ENCODE measurements at places on chromosomes 4 and X.
A peak's percentile ranks its signal among the peaks of the same experiment; 100 is the strongest.

- peak; percentile 40 for DNase-seq
Observed at GRCh38 chr4:140359562-140360427, 13.7 kb upstream of the SCOC start.

DNA sequence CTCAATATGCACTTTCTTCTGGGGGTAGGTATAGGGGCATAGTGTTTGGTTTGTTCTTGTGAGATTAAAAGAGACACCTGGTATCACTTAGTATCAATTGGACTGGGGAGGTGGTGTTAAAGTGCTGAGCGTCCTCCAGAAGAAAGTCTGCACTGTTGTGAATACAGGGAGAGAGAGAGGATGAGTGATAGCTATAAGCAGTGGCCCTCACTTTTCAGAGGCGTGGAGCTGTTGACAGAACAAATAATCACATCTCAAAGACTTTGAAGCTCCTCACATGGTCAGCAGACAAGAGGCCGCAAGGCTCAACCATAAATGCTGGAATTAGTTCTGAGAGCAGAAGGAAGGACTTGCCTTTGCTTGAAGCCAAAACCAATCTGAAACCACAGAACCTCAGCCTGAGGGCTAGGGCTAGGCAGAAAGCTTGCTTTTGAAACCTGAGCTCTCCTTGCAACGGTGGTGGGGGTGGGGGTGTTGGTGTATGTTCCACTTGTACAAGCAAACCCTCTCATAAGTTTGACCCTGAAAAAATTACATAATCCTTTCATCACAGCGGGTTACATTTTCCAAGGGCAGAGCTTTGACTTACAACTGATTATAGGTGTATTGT is 123.2 kb upstream of the SCML1 start:
- peak; percentile 24 for DNase-seq

DNA sequence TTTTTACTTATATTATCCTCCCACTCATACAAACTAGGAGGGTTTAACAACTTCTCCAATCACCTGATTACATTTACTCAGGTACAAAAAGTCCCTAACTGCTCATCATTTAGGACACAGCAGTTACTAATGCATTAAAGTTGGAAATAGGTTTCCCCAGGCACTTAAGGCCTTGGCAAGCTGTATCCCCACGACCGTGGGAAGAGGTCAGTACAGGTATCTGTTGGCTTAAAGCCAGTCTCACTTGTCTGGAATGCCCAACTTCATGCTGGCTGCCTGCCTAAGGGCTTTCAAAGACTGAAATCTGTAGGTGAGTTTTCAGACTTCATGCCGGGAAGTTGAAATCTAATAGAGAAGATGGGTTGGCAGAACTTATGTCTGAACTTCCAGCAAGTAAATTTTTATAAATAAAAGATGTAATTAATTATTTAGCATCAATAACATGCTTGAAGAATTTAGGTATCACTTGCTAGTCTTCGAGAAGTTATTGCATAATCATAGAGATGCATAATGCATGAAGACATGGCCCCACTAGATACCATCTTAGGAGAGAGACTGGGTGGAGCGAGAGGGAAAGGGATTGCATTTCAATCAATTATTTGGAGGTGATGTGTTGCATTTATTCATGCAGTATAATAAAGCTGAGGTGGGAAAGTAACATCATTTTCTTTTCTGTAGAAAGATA is 54.2 kb downstream of the SCD5 start:
- DNase-seq, result no peak

GRCh38 chr4:98150092-98150761 is 7.0 kb upstream of the STPG2 start:
- DNase-seq, result no peak

- DNase-seq, result no peak
Observed at GRCh38 chrX:14902537-14902936, 29.3 kb downstream of the MOSPD2 start.

GRCh38 chrX:23797371-23798128 is 14.6 kb downstream of the SAT1 start:
- no peak for DNase-seq

GRCh38 chr4:113481820-113482219 is 279.7 kb downstream of the CAMK2D start:
- DNase-seq, result no peak

GRCh38 chr4:118410138-118410537 is 57.3 kb upstream of the PRSS12 start:
- DNase-seq, result no peak

- no peak for DNase-seq
Observed at GRCh38 chr4:78592088-78592783, 40.7 kb downstream of the ANXA3 start.

GRCh38 chrX:101206471-101206870 is 13.1 kb upstream of the DRP2 start:
- DNase-seq, result no peak

- DNase-seq, result no peak
Observed at GRCh38 chr4:177349191-177349590, 39.5 kb downstream of the NEIL3 start.

DNA sequence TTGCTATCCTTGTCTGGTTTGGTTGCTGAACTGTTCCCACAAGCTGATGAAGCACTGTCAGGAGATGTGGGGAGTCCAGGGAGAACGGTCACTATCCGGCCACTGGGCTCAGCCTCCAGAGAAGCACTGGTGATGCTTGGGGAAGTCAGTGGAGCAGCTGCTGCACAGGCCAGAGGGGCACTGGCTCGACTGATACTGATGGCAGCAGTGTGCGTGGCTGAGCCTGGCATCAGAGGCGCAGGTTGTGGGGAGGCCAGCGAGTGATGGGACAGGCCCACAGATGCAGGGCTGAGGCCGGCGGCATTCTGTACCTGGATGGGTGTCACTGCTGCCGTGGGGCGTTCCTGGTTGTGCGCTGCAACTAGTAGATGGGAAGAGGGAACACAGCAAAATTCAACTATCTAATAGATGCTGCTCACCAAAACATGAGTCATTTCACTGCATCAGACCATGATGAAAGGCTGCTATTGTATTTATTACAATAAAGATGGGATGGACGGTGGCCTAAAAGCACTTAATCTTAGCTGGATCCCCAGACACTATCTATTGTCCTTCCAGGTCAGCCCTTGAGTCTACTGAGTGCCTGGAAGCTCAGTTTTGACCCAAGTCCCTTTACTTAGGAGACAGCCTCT is 106.3 kb upstream of the CBR4 start:
- DNase-seq, result no peak

DNA sequence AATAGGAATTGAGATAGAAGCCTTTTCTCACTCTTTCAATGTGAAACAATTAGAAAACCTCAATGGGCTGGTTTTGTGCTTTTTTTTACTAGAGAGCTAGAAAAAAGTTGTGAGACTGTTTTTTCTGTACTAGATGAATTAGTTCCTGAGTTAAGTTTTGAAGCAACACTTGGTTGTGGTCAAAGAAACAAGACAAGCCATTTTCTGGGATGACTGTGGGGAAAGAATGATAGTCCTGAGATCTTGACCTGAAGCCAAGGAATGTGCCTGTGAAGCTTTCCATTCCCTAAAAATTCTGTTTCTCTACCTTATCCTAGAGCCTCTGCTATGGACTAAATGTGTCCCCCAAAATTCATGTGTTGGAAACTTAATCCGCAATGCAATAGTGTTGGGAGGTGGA is 157.8 kb upstream of the TLL1 start:
- DNase-seq, result no peak

GRCh38 chr4:103645991-103646390 is 73.8 kb downstream of the TACR3 start:
- no peak for DNase-seq

DNA sequence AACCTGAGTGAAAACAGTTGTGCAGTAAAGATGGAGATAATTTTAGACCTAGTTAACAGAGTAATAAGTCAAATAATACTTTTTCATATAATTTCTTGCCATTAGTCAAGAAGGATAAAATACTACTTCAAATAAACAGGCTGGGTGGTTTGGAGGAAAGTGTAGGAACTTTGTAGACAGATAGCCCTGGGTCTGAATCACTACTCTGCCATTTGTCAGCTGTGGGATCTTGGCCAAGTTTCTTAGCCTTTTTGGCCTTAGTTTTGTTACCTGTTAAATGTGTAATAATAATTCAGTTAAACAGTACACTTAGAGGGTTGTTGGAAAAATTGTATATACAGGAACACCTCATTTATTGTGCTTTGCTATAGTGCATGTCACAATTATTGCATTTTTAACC is 163.7 kb downstream of the NPNT start:
- DNase-seq, result no peak

- DNase-seq, result no peak
Observed at GRCh38 chr4:48299560-48299959, 29.9 kb upstream of the TEC start.

DNA sequence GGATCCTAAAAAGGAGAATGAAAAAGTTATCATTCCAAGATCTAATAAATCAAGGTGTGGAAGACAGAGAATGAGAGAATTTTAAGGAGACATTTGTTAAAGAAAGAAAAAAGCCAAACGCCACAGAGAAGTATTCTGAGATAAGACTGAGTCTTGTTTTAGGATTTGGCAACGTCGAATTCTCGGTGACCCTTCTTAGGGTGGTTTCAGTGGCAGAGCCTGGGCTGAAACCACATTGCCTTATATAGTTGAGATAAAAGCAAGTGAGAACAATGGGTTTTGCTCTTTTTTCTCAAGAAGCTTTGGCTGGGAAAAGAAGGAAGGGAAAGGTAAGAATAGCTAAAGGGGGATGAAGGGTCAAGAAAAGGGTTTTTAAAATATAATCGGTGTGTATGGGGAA is 209.4 kb downstream of the VEGFC start:
- no peak for DNase-seq

DNA sequence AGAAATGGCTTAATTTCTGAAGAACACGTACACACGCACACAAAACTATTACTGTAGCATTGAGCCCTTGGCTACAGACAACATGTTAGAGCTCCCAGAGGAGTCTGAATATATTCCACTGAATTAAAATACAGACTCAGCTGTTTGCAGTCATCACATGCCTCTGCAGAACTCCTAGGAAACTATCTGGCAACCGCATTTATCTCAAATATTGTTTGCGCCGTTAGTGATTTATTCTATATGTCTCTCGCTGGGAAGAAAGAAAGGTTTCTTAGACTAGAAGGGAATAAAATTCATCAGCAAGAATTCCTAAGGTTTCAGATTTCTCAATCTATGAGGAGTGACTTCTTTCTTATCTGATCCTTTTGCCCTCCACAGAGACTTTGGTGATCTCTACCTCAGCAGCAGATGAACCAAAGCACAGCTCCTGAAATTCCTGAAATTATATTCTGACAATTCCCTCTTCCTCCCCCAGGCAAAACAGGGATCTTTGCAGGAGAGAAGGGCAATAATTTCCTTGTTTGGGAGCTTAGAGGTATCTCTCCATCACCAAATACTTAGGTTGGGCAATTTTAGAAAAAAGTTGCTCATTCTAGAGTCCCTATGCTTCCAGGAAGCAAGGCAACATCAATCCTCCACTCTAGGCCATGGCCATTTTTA is 199.2 kb downstream of the APBB2 start:
- DNase-seq, result no peak

DNA sequence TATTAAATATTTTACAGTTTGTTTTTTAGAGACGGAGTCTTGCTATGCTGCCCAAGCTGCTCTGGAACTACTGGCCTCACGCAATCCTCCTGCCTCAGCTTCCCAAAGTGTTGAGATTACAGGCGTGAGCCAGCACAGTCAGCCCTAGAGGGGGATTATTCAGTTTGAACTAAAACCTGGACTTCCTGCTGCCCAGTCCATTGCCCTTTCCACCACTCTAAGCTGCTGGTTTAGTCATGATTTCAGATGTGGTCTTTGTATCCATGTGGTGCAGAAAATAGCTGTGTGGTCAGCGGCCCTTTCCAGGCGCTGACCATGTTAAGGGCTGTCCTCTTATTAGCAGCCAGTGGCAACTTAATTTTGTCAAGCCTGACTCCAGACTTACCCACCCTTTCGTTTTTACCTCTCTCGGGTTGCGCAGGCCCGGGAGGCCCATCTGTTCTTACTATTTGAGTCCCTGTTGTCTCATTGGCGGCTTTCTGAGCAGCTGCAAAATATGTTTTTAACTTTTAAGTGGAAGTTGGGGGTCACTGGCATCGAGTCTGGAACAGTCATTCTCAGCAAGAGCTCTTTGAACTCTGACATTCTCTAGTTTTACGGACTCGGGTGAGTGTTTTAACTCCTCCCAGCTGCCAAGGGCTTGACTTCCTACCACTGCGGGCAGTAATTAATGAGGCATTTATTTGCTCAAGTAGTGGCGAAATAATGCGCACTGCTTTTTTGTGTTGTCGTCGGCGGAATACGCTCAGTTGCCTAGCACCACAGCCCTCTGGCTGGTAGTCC is 773 bp upstream of the VMA21 start:
- no peak for DNase-seq

DNA sequence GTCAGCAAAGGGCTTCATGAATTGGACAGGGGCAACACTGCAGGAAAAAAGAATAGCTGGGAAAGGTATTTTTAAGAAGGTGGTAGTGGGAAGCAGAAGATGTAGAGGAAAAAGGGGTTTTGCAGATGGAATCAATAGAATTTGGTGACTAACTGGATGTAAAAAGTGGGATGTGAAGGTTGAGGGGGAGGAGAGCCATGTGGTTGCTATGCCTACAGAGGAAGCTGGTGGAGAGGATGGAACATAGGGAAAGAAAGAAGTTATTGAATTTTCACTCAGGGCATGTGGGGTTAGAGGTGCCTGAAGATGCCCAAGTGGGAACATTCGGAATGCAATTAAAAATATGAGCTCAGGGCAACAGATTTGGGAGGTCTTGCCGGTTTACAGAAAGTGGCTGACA is 33.0 kb downstream of the REELD1 start:
- DNase-seq, result no peak

- DNase-seq, result no peak
Observed at GRCh38 chrX:67207912-67208311, 335.9 kb upstream of the AR start.

DNA sequence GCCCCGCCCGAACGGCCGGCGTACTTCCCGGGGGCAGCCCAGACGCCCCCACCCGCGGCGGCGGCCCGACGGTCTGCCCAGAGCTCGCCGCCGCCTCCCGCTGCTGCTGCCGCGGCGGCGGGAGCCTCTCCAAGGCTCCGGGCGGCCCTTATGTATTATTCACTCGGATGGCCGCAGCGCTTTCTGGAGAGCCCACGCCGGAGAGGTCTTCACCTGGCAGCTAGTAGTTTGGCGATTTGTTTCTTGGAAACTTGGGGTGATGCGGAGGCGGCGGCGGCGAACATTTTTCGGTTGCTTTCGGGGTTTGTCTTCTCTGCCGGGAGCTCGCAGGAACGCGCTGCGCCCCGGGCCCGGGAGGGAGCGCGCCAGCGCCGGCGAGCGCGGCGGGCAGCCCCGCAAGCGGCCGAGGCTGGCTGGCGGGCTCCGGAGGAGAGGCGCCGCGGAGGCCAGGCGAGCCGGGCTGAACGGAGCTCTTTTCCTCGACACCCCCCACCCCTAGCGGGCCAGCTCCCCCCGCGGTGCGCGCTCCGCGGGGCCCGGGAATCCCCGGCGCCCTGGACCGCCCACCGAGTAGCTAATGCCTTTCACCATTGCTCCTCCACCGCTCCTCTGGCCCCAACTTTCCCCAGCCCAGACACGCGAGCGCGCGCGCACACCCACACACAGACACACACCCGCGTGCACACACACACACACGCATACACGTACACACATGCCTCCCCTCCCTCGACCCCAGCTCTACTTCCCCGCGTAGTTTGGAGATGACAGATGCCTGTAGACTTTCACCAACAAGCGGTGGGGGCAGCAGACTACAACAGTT is 113.5 kb downstream of the DHX15 start:
- no peak for DNase-seq

GRCh38 chr4:150176547-150176946 is 98.3 kb downstream of the DCLK2 start:
- DNase-seq, result no peak

Measured in T-helper 1 cell (primary cell).